ENCODE measurements at places on chromosomes 12 and 14.

DNA sequence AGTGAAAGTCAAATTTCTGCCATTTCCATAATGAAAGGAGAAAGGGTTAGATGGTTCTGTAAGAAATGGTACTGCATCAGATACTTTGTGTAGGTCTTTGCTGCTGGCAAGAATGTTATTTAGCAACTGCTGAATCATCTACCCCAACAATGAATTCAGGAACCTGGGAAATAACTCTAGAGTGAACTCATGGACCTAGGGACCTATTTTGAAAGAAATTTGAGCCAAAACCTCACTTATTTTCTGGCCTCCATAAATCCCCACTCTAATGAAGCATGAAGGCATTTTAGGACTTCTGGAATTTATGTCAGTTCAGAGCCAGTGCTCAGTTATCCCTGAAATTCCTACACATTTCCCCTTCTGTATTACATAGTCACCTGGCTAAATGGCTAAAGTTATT, 50.9 kb upstream of the CPNE8 start:
- DNase-seq, result peak; percentile 39

DNA sequence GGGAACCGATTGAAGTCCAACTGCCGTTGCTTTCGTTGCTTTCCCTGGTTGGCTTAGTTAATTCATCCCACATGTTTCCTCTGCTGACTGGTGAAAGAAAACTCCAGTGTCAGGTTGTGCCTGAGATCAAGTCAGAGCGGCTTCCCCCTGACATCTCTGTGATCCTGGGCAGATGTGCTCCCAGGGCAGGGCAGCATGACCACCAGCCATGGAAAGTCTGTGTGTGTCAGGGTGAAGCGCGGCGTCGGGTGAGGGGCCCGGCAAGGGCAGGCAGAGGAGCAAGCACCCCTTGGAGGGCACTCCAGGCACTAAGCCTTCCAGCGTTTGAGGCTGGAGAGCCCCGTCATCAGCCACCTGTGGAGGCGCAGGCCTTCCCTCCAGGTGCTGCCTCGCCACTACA, 54.5 kb upstream of the IGF1 start:
- DNase-seq, result no peak

GRCh38 chr14:75307700-75308379, 29.2 kb downstream of the FOS start:
- no peak for DNase-seq

- DNase-seq, result no peak
These were observed 59.3 kb downstream of the FOXN3 start for GRCh38 chr14:89357655-89358297.

DNA sequence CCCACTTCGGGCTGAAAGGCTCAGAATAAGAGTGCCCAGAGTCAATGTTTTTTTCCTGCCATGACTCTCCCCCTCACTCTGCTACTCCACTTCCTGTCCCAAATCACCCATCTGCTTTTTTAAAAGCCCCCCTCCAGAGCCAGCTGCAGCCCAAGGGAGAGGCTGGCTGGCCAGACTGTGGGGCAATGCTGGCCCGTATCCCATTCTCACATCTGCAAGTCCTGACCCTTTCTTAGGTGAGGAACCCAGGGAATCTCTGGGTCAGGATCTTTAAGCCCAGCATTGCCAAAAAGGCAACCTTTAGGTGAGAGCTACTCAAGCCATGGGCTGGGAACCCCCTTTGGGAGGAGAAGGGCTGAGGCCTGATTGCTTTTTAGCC, 1.7 kb upstream of the ITGA5 start:
- no peak for DNase-seq

DNA sequence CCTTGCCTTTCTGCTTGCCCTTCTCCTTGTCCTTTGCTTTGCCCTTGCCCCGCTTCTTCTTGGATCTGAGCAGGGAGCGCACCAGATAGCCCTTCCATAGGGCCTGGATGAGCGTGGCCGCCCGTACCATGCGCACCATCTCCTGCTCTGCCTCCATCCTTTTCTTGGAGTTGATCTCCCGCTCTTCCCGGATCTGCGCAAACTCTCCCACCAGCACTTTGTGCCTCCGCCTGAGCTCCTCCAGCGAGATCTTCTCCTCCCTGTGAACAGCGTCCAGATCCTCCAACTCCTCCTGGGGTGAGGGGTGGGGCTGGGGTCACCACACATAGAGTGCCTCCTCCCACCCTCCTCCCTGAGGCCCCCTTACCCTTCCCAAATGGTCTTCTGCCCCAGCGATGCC, 10.1 kb downstream of the RITA1 start:
- no peak for DNase-seq

GRCh38 chr14:31937730-31938346, 139.3 kb upstream of the ARHGAP5 start:
- DNase-seq, result peak; percentile 87

GRCh38 chr12:7118881-7119280, 9.8 kb downstream of the RBP5 start:
- DNase-seq, result no peak

DNA sequence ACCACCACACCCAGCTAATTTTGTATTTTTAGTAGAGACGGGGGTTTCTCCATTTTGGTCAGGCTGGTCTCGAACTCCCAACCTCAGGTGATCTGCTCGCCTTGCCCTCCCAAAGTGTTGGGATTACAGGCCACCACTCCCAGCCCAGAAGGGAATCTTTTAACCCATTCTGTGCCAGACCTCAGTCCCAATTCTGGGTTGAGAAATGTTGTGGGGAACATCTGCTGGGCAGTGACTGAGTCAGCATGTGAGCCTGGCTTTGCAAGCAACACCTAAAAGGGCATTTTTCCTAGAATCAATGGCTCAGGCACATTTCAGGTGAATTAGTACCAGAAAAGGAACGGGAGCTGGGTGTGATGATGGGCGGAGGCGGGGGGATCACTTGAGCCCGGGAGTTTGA, 7.6 kb upstream of the SPATS2 start:
- no peak for DNase-seq

GRCh38 chr14:99270458-99271220, 1.4 kb downstream of the BCL11B start:
- DNase-seq, result no peak

DNA sequence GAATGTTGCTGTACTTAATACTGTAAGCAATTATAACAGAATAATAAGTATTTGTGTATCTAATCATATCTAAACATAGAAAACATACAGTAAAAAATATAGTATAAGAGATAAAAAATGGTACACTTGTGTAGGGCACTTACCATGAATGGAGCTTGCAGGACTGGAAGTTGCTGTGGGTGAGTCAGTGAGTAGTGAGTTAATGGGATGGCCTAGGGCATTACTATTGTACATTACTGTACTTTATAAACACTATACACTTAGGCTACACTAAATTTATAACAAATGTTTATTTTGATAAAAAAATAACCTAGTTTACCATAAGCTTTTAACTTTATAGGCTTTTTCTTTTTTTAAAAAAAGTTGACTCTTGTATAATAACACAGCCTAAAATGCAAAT, 1071.2 kb upstream of the SEL1L start:
- no peak for DNase-seq

DNA sequence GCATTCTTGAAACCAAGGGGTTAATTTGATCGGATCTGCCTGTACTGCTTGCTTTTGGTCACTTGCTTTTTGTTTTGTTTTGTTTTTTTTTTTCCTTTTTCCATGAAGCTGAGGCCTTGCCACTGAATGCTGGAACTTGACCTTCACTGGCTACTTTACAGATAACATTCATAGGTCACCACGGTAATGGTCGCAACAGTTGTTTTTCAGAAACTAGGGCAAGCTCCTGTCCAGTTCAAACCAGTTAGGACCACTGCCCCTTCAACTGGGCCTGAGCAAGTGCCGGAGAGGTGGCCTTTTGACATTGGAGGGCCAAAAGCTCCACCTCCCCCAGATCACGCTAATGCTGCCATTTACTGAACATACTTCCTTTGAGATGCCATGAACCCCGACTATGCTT, 147.6 kb downstream of the FOXN3 start:
- no peak for DNase-seq

- no peak for DNase-seq
These were observed 57.7 kb upstream of the NPFF start for GRCh38 chr12:53564941-53565340.

GRCh38 chr12:117313926-117314325, 47.5 kb downstream of the NOS1 start:
- no peak for DNase-seq

DNA sequence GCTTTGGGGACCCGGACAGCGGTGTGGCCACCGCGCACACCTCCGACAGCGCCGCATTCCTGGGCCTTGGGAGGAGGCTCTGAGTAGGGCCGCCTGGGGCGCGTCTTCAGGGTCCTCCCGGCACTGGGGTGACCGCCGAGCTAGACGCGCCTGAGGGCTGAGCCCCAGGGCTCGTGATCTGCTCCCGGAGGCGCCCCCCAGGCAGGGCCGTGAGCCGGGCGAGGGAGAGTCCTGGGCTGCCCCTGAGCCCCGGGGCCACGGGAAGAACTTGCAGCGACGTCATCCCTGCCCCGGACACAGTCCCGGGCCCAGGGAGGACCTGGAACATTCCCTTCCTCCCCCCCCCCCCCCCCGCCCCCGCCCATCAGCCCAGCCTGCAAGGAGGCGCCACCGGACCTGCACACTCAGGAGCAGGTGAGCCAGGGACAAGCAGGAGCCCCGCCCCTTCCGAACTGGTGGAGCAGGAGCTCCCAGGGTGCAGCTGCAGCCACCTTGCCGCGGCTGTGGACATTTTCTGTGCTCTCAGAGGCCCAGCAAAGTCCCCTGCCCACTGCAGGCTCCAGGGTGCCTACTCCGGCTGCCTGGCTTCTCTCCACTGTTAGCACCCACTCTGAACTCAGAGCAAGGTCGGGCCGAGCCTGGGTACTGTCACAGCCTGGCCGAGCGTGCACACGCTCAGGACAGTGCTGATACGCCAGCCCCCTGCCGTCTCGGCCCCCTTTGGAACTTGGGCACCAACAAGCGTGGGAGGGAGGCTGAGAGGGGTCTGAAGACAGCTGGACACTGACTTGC, 50.7 kb downstream of the A2M start:
- no peak for DNase-seq

- DNase-seq, result no peak
These were observed 462.2 kb downstream of the LRIG3 start for GRCh38 chr12:58458102-58458501.

DNA sequence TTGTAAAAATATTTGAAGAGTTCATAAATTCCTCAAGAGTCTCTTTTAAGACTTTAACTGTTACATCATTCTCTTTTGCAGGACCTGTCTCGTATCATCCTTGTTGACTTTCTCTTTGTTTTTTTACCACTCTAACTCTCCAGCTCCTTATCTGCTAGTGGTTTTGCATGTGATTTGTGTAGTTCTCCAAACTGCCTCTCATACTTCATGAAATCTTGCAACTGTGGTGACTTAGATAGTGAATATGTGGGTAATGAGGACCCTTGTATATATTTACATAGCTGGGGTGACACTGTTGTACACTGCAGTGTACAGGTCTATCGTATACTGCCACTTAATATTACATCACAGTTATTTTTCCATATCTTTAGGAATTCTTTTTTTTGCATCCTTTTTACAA, 40.2 kb upstream of the EMP1 start:
- no peak for DNase-seq
